Activated naive CD8-positive, alpha-beta T cell treated with anti-CD3 and anti-CD28 coated beads, Interleukin-2, amount 10 ng/mL, durations not matched to agents 7 days and 5 days (primary cell): ENCODE measurements at places on chromosomes 6 and 20.

GRCh38 chr6:169669147-169669546 lies 32.7 kb downstream of the WDR27 start:
- H3K4me3 ChIP-seq, result no peak overlapping the region
- H3K27ac ChIP-seq, result peak overlapping the region; percentile 53
- H3K27me3 ChIP-seq, result no peaks in the 10 kb centered on the region
- DNase-seq, result no peak

- no peaks in the 10 kb centered on the region for H3K36me3 ChIP-seq
- no peak for DNase-seq
- H3K4me3 ChIP-seq, result no peak overlapping the region
- peaks cover 11% of the 10 kb centered on the region for H3K4me1 ChIP-seq
- peaks cover 58% of the 10 kb centered on the region for H3K27me3 ChIP-seq
- H3K27ac ChIP-seq, result no peak overlapping the region
Observed at GRCh38 chr20:2817341-2817726, 1.2 kb downstream of the TMEM239 start.

GRCh38 chr20:5590899-5591298 lies 159.3 kb upstream of the SHLD1 start:
- H3K4me1 ChIP-seq, result peaks cover 29% of the 10 kb centered on the region
- H3K27ac ChIP-seq, result peak overlapping the region; percentile 12
- no peaks in the 10 kb centered on the region for H3K27me3 ChIP-seq
- peaks cover 20% of the 10 kb centered on the region for H3K36me3 ChIP-seq

DNA sequence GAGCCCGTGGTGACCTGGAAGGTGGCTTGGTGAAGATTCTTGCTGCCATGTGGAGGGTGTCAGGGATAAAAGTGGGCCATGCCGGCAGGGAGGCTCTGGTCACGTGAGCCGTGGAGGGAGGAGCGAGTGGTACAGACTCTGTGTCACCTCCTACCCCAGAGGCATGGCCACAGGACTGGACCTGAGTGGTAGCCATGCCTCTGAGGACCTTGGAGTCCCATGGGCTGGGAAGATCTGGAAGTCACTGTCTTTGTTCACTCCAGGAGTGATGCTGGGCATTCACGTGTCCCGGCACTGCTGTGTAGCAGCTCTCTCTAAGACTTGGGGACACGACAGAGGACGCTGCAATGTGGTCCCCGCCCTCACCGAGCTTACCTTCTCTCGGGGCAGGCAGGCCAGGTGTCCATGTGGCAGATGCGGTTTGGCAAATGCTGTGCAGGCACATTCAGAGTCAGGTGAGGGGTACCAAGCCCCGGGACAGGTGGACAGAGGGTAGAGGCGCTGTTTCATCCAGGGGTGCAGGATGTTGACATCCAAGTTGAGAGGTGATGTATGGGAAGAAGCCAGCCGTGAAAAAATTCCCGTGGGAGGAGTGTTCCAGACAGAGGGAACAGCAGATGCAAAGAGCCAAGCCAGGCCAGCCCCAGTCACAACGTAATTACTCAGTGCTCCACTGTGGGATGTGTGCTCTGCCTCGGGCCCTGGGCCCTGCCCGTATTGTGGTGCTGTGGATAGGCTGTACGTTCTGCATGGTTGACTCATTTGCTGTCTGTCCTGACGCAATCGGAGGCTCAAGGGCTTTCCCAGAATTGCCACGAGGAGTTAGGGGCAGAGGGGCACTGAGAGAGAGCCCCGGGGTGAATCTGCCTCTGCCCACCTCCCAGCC lies 307.8 kb downstream of the TAF4 start:
- no peak for DNase-seq
- H3K27ac ChIP-seq, result no peak overlapping the region
- H3K36me3 ChIP-seq, result no peaks in the 10 kb centered on the region
- H3K4me3 ChIP-seq, result no peak overlapping the region
- H3K27me3 ChIP-seq, result no peaks in the 10 kb centered on the region

DNA sequence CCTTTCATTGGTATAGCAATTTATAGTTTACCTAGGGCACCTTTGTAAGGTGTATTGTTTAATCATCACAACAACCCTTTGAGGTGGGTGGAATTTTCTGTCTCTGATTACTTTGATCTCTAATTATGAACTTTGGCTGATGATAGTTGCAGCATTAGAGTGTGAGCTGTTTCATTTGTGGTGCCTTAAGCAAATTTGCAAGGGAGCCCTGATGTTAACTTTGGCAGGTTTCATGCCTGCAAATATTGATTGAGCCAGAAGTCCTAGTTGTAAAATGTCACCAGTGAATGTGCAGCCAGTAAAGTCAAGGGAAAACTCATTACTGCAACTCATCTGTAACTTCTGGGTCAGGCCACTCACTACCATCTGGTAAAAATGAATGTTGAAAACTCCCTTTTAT lies 29.8 kb downstream of the CTNNBL1 start:
- H3K4me3 ChIP-seq, result no peak overlapping the region
- peaks cover 3% of the 10 kb centered on the region for H3K4me1 ChIP-seq
- peaks cover 10% of the 10 kb centered on the region for H3K36me3 ChIP-seq
- no peak overlapping the region for H3K27ac ChIP-seq

GRCh38 chr6:41199552-41200246 lies 1.2 kb downstream of the TREML2 start:
- DNase-seq, result peak; percentile 54
- H3K36me3 ChIP-seq, result peaks cover 34% of the 10 kb centered on the region
- H3K27me3 ChIP-seq, result no peaks in the 10 kb centered on the region

GRCh38 chr6:73258721-73259120 lies 4.3 kb downstream of the KHDC1 start:
- no peak overlapping the region for H3K27ac ChIP-seq
- no peak overlapping the region for H3K4me3 ChIP-seq
- peaks cover 9% of the 10 kb centered on the region for H3K4me1 ChIP-seq
- H3K36me3 ChIP-seq, result no peaks in the 10 kb centered on the region

DNA sequence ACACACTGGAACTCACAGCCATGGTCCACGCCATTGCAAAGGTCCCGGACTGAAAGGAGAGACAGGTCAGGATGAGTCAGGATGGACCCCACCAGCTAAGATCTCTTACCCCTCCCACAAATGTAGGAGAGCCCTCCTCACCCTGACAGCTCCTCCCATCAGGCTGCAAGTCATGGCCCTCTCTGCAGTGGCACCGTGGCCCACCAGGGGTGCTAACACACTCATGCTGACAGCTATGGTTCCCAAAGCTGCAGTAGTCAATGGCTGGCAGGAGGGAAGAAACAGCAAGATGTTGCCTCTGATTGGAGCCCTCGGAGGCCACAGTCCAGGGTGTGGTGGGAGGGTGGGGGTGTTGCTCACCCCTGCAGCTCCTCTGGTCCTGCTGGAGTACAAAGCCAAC lies 5.7 kb upstream of the RBPJL start:
- H3K27me3 ChIP-seq, result peaks cover 35% of the 10 kb centered on the region
- H3K4me1 ChIP-seq, result peaks cover 14% of the 10 kb centered on the region
- no peaks in the 10 kb centered on the region for H3K36me3 ChIP-seq
- no peak for DNase-seq
- H3K4me3 ChIP-seq, result no peak overlapping the region

GRCh38 chr6:142361779-142362750 lies 60.3 kb downstream of the ADGRG6 start:
- DNase-seq, result no peak
- peaks cover under 1% of the 10 kb centered on the region for H3K4me1 ChIP-seq
- no peaks in the 10 kb centered on the region for H3K27me3 ChIP-seq
- H3K27ac ChIP-seq, result no peak overlapping the region
- no peaks in the 10 kb centered on the region for H3K36me3 ChIP-seq
- H3K4me3 ChIP-seq, result no peak overlapping the region
